ENCODE measurements at places on chromosomes 6 and 20.

DNA sequence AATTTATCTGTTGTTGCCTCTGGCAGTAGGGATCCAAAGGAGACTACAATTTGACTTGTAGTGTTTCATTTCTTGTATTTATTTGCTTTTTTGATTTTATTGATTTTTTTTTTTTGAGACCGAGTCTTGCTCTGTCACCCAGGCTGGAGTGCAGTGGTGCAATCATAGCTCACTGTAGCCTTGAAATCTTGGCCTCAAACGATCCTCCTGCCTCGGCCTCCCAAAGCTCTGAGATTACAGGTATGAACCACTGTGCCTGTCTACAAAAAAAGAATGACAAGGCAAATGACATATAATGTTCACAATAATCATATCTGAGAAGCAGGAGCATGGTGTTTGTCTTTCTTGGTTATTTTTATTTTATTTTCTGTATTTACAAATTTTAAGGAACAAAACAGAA is 117.6 kb upstream of the RNF24 start:
- no peak for DNase-seq

GRCh38 chr6:170023620-170024521 is 267.0 kb downstream of the DLL1 start:
- peak; percentile 79 for DNase-seq

- DNase-seq, result no peak
These were observed 159.4 kb upstream of the CITED2 start for GRCh38 chr6:139533573-139534471.

- peak; percentile 49 for DNase-seq
These were observed 17.0 kb downstream of the NCR2 start for GRCh38 chr6:41352396-41352795.

Measured in vagina (tissue), 2 donors.